ENCODE measurements at places on chromosomes 2 and 18. TPM values are rescaled to one million over a fixed set of nuclear protein-coding genes. Genes with fewer than 3 reads are reported as not detected.

- DNase-seq, result no peak
Observed at GRCh38 chr2:88826399-88826798, 134.9 kb downstream of the RPIA start.

DNA sequence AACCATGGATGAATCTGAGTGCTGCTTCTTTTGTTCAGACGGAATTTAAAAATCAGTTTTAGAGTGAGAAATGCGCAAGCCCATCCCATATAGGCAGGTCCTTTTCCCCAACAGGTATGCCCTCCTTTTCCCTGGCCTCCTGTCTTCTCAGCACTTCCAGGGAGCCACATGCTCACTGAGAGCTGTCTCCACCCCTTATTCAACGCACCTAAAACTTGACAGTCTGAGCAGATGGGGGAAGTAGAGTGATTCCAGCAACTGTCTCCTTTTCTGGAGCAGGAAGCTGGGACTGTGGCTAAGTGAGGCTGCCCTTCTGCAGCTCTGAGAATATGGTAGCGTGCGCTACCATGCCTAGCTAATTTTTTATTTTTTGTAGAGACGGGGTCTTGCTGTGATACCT, 53.1 kb upstream of the NOSTRIN start:
- no peak for DNase-seq

DNA sequence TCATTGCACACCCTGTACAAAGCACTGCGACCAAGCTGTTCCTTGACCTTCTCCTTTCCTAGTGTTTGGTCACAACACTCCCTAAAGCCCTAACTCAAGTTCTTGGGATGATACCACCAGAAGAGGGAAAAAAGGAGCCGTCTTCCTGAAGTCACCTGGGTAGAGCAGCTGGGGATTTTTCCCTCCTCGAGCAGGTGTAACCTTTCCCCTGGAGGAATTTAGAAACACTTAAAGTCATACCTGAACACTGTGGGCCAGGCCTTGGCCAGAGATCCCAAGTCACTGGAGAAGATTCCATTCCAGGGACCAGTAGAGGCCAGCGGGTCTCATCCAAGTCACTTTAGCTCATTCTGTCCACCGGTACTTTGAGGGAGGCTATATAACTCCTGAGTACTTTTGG, 13.2 kb downstream of the EPAS1 start:
- no peak for DNase-seq

GRCh38 chr2:53640466-53640865, 127.1 kb upstream of the CHAC2 start:
- no peak for DNase-seq

- DNase-seq, result no peak
Observed at GRCh38 chr2:239240414-239240881, 160.4 kb downstream of the HDAC4 start.

- no peak for DNase-seq
Observed at GRCh38 chr18:54952026-54952425, 7.2 kb downstream of the CCDC68 start.

DNA sequence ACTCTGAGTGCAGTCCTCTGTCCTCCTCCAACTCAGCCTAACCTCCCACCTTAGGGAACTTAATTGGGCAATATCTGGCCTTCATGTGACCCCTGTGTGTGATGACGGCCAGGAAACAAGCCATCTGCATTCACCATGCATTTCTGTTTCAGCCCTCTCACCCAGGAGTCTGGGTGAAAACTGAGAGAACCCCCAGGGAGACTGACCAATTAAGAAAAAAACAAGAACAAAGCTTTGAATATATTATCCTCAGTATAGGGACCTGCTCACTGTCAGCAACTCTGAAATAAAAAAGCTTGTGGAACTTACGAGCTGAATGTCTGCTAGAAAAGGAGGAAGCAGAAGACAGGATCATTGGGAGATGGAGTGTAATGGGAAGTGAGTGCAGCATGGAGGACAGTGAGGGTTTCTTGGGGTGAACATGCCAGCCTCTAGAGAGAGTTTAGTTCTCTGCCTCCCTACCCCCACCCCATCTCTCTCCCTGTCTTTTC, 9.5 kb downstream of the MAPRE2 start:
- DNase-seq, result no peak

GRCh38 chr18:43887491-43887890, 610.2 kb upstream of the SYT4 start:
- DNase-seq, result no peak

The LHCGR gene
- polyA plus RNA-seq, result 0.15 TPM

The UGT1A4 gene
- polyA plus RNA-seq, result not detected

The ERFE gene
- 11.2 TPM for polyA plus RNA-seq

The CTAGE1 gene
- polyA plus RNA-seq, result not detected
